ENCODE measurements at places on chromosomes 2 and 18.

DNA sequence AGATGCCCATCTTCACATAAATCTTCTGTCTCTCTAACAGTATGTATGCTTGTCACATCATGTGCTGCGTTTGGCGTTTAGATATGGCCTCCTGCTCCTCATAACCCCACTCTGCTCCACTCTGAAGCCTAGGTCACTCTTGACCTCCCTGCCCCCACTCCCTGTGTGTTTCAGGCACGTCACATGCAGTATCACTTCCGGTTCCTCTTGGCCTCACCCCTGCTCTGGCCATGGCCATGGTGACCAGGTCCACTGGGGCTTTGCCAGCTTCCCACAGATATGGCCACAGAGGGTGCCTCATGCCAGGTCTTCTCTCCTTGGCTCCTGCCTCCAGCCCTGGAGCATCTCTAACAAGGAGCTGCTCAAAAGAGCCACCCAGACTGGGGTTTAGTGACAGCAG lies 160.0 kb downstream of the RNF152 start:
- DNase-seq, result no peak

GRCh38 chr2:138137949-138138348 lies 173.7 kb downstream of the HNMT start:
- no peak for DNase-seq

DNA sequence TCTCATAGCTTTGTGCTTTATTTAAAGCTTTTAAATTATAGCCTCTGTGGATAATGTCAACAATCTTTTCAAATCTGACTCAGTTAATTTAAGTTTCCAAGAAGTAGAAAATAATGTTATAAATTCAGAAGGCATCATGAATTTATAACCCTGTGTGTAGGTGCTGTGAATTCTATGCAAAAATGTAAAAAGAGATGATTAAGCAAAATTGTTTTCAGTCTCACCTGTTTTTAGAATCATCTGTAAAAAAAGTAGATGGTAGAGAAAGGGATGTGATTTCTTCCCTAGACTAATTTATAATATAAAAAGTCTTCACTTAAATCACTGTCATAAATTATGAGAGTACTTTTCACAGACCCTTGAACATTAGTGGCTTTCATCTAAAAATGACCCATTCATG lies 85.6 kb upstream of the NOSTRIN start:
- DNase-seq, result no peak

GRCh38 chr2:158543957-158544356 lies 87.2 kb downstream of the PKP4 start:
- no peak for DNase-seq

- no peak for DNase-seq
Observed at GRCh38 chr2:230258483-230258882, 32.9 kb downstream of the SP140 start.

DNA sequence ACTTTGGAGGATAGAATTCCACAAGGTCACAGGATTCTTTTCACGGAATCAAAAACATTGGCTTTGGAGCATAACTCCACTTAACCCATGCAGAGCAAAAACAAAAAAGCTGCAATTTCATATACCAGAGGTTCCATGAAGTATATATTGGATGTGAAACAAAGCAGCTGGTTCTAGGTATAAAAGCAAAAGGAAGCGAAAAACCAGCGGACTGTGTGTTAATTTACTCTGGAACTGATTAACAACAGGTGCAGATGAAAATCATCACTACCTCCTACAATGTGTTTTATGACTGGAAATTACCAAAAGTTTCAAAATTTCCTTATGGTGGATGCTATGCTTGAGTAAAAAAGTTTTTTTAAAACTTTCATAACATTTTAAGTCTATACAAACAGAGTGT lies 54.4 kb upstream of the LINC00305 start:
- DNase-seq, result no peak

DNA sequence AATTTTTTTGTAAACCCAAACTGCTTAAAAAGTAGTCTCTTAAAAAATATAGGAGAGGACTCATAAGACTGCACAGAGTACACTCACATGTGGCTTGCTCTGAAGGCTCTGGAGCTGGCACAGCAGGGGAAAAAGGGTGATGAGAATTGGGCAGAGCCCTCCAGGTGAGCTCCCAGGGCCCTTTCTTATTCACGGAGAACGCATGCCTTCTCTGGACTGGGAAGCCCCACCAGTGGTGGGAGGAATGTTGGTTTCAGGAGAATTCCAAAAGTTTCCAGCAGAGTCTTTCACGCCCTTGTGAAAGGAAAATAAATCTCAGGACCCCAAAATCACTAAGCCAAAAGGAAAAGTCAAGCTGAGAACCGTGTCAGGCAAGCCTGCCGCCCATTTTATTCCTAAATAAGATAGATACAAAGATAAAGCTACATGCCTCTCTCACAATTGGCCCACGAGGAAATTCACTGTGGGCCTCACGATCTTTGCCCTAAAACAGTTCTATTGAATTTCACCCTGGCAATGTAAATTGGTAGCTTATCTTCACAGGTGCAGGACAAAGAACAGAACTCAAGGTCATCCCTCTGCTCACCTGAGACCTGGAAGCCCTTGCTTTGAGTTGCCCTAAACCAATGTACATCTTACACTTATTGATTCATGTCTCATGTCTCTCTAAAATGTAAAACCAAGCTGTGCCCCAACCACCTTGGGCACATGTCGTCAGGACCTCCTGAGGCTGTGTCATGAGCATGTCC lies 15.5 kb upstream of the MC5R start:
- no peak for DNase-seq
